H7 (cell line): ENCODE measurements at places on chromosomes 2 and 18.
A peak's percentile ranks its signal among the peaks of the same experiment; 100 is the strongest.

DNA sequence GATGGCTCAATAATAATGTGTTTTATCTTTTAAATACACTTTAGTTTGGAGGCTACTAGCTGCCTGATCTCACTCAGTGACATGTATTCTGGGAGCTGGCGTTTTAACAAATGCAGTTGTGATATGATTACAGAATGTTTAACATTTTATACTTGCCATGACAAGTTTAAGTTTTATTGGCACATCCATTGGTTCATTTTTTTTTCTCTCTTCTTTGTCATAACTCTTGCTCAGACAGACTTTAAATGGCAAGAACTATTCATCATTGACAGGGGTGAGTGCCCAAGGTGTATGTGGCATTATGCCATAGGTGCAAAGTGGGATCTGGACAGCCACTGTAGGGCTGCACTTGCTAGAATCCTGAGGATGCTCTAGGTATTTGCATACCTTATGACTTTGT lies 72.1 kb upstream of the MYL1 start:
- DNase-seq = no peak

- peak; percentile 38 for DNase-seq
These were observed 120.5 kb upstream of the MC4R start for GRCh38 chr18:60493066-60493465.

GRCh38 chr18:67973916-67974315 lies 457.4 kb upstream of the DSEL start:
- no peak for DNase-seq

DNA sequence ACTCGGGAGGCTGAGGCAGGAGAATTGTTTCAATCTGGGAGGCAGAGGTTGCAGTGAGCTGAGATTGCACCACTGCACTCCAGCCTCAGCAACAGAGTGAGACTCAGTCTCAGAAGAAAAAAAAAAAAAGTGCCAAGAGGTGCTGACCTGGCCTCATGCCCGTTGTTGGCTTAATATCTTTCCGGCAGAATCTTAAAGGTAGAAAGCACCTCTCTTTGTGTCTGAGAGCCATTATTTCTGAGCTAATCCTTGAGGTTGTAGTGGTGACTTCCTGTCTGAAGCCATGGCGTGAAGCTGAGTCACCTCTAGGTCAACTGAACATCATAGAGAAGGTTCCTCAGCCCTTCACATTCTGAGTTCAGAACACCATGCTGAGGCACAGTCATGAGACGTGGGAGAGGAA lies 60.4 kb downstream of the WDSUB1 start:
- DNase-seq = no peak

- no peak for DNase-seq
These were observed 46.0 kb downstream of the TNS1 start for GRCh38 chr2:217956586-217957457.

DNA sequence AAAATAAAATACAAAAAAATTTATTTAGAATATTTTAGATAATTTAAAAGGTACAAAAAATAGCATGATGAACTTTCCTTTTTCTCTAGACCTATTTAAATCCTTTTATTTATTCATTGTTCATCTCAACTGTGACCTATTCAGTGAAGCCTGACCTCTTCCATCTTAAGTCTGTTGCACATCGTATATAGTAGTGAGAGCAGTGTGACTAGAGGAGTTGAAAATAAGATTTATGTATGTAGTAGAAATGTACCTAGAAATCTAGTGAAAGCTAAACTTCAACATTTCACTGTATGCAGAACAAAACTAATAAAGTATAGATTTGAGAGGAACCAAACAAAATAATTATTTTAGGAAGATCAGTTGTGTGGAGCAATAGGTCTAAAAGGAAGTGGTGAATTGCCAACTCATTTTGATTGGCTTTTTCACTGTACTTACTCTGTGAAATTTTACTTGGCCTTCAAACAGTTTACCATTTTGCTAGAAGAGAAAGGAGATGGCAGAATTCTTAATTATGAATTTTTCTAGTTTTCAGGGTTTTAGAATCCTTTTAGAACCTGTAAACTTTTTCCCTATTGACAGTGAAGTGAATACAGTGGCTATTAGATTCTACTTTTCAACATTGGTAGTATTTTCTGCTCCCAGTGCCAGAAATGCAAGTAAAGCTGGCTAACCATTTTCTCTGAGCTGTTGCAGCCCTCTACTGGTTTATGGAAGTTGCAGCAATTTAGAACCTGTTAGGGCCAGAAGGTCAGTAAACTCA lies 11.0 kb downstream of the ANKRD12 start:
- DNase-seq = peak; percentile 35
